ENCODE measurements at places on chromosomes 2 and 18.
A peak's percentile ranks its signal among the peaks of the same experiment; 100 is the strongest.

DNA sequence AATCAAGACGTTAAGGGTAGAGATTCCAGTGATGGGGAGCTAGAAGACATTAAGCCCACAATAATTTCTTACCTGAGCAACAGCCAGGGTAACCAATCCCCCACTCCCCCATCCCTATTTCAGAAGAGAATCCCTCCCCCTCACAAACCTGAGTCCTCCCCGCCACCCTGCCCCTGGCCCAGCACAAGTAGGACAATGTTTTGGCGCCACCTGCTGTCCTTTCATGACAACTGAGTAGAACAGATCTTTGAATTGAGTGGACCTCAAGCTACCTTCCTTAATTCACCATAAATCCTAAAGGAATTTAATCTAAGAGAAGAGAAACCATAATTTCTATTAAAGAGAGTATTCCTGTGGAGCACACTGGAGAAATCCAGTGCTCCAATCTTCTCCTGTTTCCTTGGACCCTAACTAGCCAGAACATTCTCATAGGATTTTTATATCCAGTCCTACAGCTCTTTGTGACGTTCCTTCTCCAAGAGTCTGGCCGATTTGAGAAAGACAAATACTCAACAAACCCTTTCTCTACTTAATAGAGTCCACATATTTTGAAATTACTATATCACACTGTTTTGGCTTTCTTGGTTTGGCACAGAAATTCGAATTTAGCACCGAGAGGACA, 41.1 kb downstream of the NHEJ1 start:
- peak; percentile 74 for DNase-seq

GRCh38 chr2:227903381-227903780, 31.9 kb downstream of the DAW1 start:
- no peak for DNase-seq

- DNase-seq, result no peak
These were observed 91.0 kb upstream of the LCLAT1 start for GRCh38 chr2:30356071-30356470.

DNA sequence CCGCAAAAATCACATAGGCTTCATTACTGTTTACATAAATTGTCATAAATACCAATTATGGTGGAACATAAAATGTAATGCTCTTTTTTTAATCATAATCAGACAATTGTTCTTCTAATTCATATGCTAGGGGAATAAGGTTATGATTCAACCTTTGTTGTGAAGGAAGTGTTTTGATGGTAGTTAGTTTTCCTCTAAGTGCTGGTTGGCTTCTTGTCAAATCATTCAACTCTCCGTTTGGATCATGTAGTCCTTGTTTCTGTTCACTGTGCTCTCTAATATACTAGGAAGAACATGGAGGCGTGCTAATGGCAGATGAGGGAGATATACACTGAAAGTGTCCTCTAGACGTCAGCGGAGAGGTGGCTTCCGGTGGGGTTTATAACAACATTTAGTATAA, 1938.0 kb upstream of the PIK3C3 start:
- DNase-seq, result no peak

DNA sequence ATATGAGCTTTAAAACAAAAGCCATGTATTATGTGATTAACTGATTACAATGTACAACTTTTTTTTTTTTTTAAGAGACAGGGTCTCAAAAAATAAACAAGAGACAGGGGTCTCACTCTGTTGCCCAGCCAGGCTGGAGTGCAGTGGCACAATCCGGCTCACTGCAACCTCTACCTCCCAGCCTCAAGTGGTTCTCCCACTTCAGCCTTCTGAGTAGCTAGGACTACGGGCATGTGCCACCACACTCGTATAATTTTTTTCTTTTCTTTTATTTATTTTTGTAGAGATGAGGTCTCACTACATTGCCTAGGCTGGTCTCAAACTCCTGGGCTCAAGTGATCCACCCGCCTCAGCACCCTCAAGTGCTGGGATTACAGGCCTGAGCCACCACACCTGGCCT, 103.1 kb downstream of the ATAD2B start:
- no peak for DNase-seq

- DNase-seq, result no peak
These were observed 300.3 kb downstream of the NBAS start for GRCh38 chr2:15260835-15261234.

GRCh38 chr18:48565105-48565504, 26.3 kb downstream of the CTIF start:
- no peak for DNase-seq

GRCh38 chr2:4515871-4516761, 812.7 kb downstream of the DCDC2C start:
- DNase-seq, result no peak

- no peak for DNase-seq
These were observed 27.6 kb upstream of the SOCS6 start for GRCh38 chr18:70261141-70261788.

GRCh38 chr2:234464291-234464645, 32.6 kb downstream of the ARL4C start:
- no peak for DNase-seq

- DNase-seq, result no peak
These were observed 168.7 kb upstream of the RASGRP3 start for GRCh38 chr2:33307659-33308270.

GRCh38 chr2:88575051-88575450, 52.2 kb downstream of the EIF2AK3 start:
- no peak for DNase-seq

GRCh38 chr2:190684931-190685330, 36.0 kb downstream of the NAB1 start:
- DNase-seq, result no peak

- DNase-seq, result no peak
These were observed 61.2 kb downstream of the CCDC93 start for GRCh38 chr2:117952701-117953100.

DNA sequence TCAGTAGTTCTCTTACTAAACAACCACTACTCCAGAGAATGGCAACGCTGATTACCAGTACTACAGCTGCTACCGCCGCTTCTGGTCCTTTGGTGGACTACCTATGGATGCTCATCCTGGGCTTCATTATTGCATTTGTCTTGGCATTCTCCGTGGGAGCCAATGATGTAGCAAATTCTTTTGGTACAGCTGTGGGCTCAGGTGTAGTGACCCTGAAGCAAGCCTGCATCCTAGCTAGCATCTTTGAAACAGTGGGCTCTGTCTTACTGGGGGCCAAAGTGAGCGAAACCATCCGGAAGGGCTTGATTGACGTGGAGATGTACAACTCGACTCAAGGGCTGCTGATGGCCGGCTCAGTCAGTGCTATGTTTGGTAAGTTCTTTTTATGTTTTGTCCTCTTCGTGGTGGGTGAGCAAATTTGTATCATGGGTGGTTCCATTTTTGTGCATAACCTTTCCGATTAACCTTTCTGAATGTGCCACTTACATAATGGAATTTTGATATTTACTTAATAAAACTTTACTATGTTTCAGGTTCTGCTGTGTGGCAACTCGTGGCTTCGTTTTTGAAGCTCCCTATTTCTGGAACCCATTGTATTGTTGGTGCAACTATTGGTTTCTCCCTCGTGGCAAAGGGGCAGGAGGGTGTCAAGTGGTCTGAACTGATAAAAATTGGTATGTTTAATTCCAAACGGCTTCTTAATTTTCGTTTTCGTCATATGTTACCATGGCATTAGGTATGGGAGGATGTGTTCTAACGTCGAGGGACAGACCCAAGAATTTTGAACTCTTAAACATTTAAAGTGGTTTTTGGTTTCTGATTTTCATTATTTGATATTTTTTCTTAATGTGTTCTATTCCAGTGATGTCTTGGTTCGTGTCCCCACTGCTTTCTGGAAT, 1.3 kb downstream of the SLC20A1 start:
- DNase-seq, result no peak

GRCh38 chr2:33118651-33119050, 171.9 kb downstream of the LTBP1 start:
- DNase-seq, result no peak

DNA sequence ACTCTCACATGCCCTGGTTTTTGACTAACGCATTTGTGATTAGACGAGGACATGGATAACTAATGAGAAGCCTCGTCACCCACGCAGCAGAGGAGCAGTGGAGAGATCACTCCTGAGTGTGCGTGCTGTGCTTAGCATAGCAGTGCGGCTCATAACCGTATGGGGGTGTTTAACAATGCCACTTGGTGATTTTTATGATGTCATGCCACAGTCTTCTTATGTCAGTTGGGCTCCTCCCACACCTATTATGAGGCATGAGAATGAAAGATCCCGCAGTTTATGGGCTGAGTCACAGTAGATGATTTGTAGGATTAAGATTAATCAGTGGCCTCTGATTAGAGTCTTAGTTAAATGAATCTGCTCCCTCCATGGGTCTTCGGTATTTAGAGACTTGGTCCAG, 2.5 kb upstream of the SMIM21 start:
- no peak for DNase-seq

DNA sequence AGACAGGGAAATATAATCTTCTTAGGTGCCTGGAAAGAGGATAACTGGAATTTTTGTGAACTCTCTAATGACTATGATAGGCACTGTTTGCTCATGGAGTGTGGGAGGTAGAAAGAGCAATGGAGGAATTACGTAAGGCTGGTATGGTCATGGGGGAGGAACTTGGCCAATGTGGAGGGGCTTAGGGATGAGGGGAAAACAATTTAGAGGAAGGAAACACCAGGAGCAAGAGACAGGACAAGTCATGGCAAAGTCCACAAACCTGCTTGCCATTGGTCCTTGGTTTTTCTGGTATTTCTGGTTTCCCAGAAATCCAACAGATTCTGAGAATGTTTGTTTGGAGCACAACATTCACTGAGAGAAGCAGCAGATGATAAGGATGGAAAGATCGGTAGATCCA, 274.2 kb downstream of the DYSF start:
- DNase-seq, result no peak

DNA sequence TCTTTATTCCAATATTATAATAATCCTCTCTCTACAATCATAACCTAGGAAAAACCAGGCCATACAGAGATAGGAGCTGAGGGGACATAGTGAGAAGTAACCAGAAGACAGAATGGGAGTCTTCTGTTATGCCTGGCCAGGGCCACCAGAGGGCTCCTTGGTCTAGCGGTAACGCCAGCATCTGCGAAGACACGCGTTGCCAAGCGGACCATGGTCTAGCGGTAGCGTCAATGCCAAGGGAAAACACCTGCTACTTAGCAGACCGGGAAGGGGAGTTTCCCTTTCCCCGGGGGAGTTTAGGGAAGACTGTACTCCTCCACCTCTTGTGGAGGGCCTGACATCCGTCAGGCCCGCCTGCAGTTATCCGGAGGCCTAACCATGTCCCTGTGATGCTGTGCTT, 36.6 kb downstream of the ARL6IP6 start:
- DNase-seq, result no peak

GRCh38 chr2:113796592-113797175, 40.2 kb upstream of the SLC35F5 start:
- DNase-seq, result no peak

DNA sequence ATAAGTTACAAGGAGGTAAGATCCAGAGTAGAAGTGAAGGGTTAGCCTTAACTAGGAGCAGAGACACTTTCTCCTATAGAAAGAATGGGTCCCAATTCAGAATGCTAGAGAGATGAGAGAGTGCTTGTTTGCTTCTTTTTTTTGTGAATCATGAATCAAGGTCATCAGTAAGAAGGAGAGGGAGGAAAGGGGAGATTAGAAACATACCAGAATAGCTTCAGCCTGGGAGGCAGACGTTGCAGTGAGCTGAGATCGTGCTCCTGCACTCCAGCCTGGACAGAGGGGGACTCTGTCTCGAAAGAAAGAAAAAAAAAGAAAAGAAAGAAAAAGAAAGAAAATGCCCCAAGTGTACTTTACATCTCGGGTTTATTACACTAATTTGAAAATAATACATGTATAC, 55.8 kb upstream of the SLC35F5 start:
- DNase-seq, result no peak

DNA sequence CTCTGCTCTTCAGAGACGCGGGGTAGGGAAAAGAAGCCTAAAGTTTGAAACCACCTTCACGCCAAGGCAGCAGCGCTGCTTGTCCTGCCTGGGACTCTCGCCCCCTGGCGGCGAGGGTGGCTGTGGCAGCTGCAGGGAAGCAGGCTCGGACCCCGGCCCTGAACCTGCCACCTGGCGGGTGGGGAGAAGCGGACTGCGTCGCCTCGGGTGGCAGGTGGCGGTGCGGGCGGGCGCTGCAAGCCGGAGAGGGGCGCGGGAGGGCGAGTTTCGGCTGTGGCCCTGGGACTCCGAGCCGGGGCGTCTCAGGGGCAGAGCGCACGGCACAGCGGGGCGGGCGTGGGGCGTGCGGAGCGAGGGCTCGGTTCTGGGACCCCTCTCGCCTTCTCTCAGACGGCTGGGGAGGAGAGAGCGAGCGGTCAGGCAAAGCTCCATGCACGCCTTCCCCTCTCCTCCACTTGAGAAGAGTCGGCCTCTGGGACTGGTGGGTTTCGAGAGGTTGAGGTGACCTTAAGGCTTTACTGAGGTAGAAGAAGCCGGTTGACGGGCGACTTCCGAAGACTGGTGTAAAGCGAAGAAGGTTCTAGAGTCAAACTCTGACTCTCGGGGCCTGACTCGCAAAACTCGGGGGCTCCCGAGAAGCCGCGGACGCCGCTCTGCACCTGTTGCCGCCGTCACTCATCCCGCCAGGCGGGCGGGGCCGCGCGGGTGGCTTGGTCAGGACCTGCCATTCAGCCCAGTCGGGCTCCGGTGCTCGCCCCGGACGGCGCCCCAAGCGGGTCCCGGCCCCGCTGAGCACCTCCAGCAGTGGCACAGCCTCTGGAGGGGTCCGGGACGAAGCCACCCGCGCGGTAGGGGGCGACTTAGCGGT, 1.1 kb upstream of the BOLL start:
- peak; percentile 69 for DNase-seq

- no peak for DNase-seq
These were observed 43.6 kb downstream of the FECH start for GRCh38 chr18:57542812-57543427.

GRCh38 chr18:76580288-76580962, 85.4 kb upstream of the ZNF516 start:
- DNase-seq, result no peak

DNA sequence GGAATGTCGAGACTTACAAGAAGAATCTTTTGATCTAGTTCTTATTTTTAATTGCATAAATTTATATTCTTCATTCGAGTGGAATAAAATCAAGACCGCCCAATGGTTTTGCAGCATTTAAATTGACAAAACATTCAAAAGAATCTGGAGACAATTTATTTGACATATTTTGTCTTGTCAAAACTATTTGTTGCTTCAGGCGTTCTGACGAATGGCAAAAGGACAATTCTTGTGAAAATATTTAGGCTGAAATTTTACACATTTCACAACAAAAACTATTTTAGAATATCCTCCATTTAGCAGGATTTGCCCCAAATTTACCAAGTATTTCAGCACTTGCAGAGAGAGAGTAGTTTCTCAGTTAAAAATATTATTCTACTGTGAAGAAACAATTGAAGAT, 41.7 kb downstream of the PRKRA start:
- no peak for DNase-seq

DNA sequence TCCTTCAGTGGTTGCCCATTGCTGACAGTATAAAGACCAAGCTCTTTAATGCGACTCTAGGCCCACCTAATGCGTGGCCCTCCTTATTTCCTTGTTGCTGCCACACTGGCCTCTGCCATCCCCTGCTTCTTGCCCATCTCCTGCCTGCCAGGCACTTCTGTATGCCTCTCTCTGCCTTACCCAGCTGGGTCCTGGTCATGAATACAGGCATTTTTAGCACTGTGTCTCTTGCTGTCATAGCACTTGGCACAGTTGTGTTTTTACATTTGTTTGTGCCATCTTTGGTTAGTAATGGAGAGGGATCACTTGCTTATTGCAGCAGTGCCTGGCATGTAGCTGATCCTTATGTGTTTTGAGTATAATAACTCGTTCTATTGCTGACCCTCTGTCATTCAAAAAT, 38.7 kb downstream of the MAP4K4 start:
- DNase-seq, result no peak

Measured in activated CD8-positive, alpha-beta T cell treated with anti-CD3 and anti-CD28 coated beads, Interleukin-2, amount 10 ng/mL, durations not matched to agents 7 days and 5 days (primary cell).